ENCODE measurements at places on chromosomes 4 and X.

DNA sequence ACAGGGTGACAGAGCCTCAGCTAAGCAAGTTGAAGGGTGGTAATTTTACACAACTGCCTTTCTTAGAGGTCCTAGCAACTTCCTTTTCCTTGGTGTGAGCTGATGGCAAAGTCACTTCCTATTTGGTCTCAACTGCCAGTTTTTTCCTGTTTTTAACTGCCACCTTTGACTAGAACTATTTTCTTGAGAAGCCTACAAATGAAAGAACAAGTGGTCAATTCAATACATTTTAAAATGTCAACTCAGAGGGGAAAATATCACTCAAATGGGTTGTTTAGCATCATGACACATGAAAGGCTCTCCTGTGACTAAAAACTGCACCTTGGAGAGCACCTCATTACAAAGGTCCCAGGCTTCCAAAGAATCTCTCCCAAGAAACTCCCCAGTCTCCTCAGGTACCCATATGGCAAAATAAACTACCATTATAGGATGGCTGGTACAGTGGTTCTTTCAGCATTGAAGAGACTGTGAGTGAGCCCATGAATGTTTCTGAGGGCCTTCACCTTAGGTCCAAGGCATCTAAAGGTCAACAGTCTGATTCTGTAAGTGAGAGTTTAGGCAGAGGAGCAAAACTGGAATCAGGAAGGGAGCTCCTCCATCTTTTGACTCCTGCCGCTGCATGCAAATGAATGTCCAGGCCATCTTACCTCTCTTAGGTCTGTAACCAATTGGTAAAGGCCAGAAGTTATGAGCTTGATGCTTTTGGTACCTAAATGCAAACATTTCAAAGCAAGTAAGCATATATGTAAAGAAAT, 5.5 kb upstream of the STK26 start:
- no peak for DNase-seq

GRCh38 chr4:84800256-84800655, 166.2 kb downstream of the WDFY3 start:
- DNase-seq: no peak

DNA sequence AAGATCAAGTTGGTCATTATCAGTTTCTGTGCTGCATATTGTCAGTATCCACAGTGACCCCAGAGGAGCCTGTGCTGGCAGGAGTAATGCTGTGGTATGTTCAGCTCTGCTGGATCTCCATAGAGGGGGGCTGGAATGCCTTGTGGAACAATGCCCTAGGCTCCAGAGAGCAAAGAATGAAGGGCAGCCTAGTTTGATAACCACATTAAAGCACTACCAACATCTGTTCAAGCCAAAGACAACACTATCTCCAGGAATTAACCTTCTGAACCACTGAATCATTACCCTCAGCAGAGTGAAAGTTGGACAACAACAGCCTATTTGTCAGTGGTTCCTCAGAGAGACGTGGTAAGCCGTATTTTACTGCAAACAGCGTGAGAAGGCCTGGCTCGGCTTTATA, 192.3 kb upstream of the CXorf66 start:
- no peak for DNase-seq

DNA sequence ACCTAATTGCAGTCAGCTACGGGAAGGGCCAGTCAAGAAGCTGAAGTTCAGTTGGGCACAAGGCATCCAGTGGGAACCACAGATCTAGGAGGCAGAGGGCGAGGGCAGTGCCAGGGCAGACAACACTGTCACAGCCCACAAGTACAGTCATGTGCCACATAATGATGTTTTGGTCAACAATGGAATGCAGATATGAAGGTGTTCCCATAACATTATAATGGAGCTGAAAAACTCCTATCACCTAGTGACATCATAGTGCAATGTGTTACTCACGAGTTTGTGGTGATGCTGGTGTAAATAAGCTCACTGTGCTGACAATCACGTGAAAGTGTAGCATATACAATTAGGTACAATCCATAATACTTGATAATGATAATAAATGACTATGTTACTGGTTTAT, 4.5 kb upstream of the TMEM255A start:
- no peak for DNase-seq

DNA sequence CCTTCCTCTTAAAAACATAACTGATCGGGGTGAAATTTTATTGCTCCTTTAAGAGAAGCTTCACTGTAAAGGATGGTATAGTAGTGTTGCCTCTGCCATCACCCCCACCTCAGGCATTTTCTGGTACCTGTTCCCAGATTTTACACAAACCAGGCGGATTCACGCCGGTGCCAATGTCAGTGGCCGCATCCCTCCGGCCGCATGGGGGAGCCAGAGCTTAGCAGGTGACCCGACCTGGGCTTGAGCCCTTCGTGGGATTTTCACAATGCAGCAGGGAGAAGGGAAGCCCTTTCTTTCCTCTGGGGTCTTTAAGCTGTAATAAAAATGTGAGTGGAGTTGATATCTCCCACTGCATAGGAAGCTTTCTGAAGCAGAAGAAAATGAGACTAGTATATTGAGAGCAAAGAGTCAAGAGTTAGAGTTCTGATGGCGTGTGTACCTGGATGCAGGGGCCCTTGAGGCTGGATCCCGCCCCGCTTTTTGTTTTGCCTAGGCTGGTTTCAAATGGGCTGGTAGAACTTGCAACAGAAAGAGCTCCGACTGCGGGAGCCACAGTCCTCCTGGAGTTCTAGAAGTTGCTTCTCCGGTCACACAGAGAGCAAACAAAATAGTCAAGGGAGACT, 59.4 kb downstream of the POLR2B start:
- peak; percentile 8 for DNase-seq

DNA sequence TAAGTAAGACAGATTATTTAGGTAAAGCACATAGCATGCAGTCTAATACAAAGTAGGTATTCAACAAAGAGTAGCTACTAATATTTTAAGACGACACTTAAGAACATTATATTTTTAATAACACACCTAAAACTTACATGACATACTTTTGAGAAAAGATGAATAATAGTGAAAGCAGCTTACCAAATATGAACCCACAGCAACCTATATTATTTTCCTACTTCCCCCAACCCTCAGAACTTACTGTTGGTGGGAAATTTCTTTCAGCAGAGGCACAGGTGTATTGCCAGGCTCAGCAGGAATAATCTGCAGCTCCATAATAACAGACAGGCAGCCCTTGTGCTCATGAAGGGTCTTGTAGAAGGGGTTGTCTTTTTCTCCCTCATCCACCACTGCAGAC, 498.9 kb downstream of the GLUD2 start:
- DNase-seq: no peak

DNA sequence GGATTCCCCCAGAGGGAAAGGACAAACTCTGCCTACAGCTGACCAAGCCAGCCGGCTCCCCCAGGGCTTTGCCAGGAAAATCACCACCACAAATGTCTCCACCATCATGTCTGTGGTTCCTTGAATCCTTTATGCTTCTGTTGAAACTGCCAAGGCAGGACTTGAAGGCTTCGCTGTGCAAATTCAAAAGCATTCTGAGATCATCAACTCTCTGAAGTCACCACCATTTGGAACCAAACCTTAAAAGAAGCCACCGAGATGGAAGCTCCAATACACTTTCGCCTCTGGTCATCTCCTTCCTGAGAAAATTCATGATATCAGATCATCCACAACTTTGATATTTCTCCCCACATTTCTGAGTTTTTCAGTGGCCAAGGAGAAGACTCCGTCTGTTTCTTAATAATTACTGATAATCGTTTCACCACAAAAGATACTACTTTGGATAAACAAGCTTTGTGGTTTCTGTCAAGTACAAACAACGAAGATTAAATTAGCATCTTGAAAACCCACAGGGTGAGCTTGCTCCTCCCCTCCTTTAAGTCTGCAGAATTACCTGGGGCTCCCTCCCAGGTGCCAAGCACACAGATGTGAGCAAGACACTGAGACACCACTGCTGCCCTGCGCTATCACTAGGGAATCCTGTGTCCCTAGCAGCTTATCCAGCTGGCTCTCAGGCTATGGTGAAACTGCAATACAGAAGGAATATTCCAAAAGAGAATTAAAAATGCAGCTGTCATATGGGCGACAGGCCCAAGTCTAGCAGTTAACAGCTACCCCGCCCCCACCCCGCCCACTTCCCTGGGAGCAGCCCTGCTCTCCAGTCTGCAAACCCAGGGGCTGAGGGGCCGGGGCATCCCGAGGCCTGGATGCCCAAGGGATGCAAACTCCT, 125.0 kb upstream of the TBL1X start:
- DNase-seq: peak; percentile 21
